ENCODE measurements at places on chromosomes 5 and 9.

GRCh38 chr5:134545070-134545868, 19.8 kb downstream of the JADE2 start:
- no peak for DNase-seq

DNA sequence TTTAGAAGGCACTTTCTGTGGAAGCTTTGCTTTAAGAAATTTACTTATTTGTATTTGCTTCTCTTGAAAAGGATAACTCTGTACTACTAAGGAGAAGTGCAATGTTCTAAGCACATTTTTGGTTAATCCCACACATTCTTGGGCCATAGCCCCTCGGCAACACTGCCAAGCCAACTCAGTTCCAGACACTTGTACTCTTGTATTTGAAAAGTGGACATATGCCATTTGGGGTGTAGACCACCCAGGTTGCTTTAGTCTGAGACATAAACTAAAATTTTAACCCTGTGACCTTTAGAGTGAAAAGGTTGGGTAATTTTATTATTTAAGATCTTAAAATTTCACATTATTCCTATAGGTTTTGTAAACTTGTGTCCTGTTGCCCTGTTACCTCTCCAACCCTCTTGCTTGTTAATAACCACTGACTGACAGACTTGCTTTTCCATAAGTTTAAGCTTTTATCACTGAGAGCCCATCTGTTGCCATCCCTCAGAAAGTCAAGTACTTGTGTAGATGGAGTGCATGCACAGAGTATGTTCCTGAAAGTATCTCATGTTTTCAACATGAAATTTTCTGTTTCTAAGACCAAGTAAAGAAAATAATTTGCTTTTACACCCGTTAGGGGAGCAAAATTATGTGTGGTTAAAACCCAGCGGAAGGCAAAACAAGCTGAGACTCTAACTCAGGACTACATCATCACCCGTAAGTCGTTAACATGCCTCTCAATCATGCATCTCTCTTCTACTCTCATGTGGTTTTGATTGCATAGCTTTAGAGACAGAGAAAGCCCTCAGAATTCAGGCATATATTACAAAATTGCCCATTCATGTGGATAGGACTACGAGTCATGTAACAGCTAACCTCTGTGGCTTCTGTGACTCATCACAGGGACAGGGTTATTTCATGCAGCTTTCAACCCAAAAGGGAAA, 117.3 kb downstream of the GDNF start:
- DNase-seq = no peak

DNA sequence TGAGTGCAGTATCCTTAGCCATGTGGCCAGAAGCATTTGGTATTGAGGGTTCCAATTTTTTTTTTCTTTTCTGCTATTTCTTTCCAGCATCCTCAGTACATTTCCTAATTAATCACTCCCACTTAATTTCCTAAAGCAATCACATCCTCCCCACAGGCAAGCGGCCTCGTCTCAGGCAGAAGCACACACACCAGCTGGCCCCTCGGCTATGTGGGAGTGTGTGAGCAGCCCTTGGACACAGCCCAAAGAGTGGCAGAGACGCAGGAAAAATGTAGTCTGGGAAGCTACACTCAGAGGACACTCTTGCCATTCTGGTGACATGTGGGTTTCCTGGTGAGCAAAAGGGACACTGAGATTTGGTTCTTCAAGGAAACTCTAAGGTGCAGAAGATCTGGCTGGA, 20.7 kb downstream of the SLIT3 start:
- DNase-seq = no peak

GRCh38 chr5:154767576-154767975, 12.4 kb downstream of the LARP1 start:
- no peak for DNase-seq

DNA sequence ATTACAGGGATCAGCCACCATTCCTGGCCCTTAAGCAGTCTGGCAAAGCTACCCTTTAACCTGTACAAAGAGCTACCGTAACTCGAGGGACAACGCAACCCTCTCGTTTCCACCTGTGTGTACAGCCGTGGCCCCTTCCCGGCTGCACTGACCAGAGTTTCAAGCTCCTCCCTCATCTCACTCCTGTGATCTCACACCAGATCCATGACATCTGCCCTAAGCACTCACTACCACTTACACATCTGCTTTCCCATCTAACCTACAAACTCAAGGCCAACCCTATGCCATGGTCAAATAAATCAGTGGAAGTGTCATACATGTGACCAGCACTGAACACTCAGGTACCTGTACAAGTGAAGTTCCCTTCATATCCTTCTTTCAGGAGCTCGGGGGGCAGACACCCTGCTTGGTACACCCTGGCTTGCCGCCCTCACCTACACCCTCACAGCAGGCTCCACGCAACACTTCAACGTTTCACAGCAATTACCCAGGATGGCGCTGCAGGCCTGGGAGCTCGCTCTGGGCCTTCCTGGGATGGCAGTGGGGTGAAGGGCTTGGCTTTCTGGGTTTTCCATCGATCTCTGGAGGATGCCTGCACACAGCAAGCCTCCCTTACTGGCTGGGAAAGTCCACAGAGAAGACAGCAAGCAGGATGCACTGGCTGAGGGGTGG, 61.7 kb downstream of the PRRT1B start:
- DNase-seq = no peak

DNA sequence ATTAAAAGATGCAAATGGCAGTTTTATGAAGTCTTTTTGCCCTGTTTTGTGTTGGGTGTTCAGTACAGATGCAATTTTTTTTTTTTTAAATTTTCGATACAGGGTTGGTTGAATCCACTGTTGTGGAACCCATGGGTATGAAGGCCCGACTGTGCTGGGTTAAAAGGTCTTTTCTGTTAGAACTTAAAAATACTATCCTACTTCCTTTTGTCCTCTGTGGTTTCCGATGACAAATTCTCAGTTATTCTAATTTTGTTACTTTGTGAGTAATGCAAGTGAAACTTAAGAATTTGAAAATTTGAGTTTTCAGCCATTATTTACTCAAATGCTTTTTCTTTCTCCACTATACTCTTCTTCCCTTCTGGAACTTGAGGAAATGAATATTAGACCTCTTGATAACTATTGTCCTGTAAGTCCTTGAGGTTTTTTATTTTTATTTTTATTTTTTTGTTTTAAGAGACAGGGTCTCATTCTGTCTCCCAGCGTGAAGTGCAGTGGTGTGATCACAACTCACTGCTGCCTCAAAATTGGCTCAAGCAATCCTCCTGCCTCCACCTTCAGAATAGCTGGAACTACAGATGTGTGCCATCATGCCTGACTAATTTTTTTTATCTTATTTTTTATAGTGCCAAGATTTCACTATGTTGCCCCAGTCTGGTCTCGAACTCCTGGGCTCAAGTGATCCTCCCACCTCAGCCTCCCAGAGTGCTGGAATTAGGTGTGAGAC, 67.5 kb downstream of the ZCCHC7 start:
- DNase-seq = no peak

DNA sequence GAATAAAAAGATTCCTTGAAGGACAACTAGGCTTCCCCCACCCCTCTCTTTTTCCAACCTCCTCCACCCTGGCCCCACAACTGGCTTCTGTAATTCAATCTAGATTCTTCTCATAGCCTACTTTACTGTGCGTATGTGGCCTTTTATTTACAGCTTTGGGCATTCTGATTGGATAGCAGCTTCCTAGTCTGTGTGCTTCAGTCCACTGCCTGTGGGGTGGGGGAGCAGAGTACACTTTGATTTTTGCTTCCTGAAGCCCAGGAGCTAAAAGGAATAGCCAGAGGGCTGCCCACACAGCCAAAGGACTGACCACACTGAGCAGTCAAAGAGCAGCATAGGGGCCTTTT, 30.4 kb downstream of the RUSC2 start:
- no peak for DNase-seq

DNA sequence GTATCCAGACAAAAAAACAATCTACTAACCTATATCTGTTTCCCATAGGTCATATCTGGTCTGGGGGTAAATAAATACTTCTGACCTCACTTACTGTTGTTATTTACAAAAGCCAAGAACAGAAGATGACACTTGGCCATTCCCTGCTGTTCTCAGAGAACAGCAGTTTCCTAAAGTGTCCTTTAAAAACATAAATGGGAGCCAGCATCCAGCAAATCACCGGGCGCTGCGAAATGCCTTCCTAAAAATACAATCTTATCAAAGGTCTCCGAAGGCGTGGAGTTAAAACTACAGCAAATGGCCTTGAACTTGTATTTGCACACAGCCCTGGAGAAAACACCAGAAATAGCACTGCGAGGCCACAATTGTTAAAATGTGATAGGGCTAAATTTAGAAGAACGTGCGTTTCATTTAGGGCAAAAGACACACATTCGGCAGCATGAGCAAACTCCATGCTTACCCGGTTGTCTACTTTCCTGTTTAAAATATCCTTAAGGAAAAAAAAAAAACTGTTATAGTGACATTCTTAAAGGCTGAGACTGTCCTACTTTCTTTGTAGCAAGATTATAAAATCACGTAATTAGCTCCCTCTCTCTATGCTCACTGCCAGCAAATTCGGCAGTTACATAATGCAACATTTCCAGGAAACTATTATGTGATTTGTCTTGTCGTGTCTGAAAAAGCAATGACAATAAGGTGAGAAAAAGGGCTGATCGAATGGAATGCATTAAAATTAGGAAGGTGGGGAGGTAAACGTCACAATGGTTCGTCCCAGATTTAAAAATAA, 1.5 kb downstream of the NFIL3 start:
- DNase-seq = no peak

DNA sequence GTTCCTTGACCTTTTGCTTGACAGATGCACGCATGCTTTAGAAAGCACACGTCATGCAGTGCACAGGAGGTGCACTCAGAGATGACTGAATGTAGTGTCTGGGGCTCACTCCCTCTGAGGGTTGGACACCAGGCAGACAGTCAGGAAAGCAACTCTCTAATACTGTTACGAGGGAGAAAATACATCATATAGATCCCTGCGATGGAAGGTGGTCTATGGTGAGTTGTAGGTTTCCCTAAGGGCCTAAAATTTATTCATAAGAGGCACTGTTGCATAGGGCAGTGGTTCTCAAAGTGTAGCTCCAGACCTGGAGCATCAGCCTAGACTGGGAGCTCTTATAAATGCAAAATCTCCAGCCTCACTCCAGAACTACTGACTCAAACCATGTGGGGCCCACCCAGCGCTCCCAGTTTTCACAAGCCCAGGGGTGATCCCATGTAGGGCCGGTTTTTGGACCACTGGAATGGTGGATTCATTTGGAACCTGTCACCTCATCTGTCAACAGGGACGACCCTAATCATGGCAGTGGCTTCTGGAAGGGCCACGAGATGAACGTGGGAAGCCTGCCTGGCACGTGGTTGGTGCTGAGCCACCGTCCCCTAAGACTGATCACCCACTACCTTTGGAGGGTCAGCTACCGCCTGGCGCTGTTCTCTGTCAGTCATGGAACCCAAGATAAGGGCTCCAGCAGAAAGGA, 16.8 kb upstream of the PHF19 start:
- DNase-seq = no peak

DNA sequence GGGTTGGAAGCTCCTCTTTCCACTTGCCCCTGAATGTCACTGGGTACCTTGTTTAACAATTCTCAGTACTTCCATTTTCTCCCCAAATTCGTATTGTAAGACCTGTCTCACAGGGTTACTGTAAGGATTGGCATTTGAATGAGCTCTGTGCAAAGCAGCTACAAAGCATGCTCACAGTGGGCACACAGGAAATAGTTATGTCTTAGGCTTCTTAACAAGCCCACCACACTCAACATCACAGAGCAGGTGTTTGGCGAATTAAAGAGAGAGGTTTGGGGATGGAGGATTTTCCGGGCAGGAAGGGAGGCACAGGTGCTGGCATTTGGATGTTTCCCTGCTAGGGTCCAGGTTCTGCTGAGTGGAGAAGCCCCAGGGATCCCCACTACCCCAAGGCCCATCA, 17.0 kb upstream of the LHFPL2 start:
- no peak for DNase-seq

GRCh38 chr5:179530069-179530998, 20.0 kb upstream of the RUFY1 start:
- peak; percentile 49 for DNase-seq

Measured in stimulated activated CD8-positive, alpha-beta memory T cell treated with anti-CD3 and anti-CD28 coated beads, Interleukin-15, amount 100 ng/mL, for 1 hour (primary cell).